Adipocyte (in vitro differentiated cells): ENCODE measurements at places on chromosomes 6 and 20.
A peak's percentile ranks its signal among the peaks of the same experiment; 100 is the strongest.

- DNase-seq = no peak
These were observed 45.7 kb upstream of the TRAF3IP2 start for GRCh38 chr6:111651185-111652034.

DNA sequence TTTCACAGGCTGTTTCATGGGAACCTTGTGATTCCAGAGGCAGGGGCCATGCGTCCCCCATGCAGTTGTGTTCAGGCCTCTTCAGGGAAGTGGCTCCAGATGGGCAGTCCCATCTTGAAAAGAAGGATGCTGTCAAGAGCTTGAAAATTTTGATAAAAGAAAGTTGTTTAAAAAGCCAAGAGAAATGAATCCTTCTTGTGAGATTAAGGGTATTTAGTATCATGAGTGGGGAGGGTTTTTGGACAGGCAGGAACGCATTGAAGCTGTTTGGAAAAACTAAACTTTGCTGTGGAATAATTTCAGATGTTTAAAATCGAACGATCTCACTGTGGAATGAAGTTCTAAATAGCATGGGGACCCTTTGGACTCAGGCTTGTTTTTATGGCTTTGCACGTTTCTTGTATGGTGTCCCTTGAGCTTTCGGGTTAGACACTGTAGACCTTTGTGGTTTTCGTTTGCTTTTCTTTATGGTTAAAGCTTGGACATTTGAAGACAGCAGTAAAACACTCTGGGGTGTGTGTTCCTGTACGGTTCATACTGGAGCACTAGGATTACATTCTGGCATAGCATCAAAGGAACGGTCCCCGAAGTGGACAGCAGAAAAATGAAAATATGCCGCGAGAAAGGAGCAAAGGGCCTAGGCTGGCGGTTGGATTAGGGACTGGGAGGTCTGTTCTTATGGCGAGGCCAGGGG, 18.2 kb downstream of the KIF25 start:
- no peak for DNase-seq

GRCh38 chr6:80003826-80004172, 650 bp upstream of the TTK start:
- no peak for DNase-seq

DNA sequence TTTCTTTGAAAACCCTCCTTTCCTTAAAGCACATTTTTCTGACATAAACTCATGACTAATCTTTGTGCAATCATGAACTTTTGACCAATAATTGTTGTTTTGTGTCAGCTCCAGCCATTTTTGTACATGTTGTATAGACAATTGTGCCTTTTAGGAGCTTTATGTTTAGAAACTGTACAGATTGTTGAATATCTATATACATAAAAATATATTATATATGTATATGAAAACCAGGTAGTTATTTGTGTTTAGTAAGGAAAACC, 125.7 kb upstream of the EDN1 start:
- peak; percentile 61 for DNase-seq

DNA sequence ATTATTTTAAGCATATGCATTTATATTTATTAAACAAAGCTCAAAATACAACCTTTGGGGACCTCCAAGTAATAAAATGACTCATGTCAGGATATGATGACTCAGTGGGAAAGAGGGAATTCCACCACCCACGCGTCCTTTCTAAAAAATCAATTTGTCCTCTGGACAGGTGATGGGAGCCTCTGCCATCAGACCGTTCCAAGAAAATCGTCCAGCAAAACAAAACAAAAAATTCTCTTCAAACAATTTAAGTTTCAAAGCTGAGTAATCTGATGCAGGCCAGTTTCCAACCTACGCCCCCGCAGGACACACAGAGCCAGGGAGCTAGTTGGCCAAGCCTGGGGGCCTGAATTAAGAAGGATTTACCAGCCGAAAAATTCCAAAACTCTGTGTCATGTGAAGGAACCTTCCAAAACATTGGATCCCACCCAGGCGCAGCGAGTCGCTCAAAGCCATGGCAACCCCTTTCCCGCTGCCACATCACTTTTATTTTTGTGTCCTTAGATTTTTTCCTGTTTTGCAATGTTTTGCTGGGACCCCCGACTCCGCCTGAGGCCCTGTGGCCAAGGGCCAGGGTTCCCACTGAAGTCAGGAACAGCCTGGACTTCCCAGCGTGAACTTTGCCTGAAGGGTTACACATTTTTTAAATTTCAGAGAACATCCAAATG, 95.3 kb downstream of the NFATC2 start:
- peak; percentile 99 for DNase-seq

DNA sequence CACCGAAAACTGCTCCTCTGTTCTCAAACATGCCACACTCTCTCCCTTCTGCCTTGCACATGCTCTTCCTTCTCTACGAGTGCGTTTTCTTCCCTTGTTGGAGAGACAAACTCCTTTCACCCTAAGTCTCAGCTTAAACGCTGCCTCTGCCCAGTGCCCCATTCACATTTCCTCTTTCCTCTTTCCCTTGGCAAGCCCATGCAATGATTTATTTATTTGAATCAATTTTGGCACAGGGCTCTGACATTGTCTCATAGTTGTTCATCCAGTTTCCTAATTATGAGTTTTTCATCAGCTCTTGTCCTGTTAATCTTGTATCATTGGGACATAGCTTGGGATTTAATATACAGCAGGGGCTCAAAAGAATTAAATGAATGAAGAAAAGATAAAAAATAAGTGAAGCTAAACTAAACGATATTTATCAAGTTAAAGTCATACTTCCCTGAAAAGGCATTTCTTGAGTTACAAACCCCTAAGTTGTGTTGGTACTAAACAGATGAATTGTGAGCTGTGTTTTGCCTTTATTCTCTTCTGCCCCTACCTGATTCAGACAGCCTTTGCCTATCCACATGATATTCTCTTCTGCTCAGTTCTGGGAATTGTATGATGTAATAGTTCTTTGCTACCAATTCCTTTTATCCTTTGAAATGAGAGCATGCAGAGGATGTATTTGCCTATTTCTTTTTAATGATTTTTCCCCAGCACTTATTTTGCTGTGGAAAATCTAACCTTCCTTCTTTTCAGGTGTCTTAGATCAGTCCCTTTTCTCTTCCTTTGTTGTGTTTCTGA, 704.4 kb downstream of the UTRN start:
- DNase-seq = no peak

GRCh38 chr6:17923401-17923863, 64.0 kb downstream of the KIF13A start:
- DNase-seq = no peak

- DNase-seq = peak; percentile 74
These were observed 780 bp downstream of the ZCCHC3 start for GRCh38 chr20:297925-298775.
